ENCODE measurements at places on chromosomes 16 and 17.

GRCh38 chr17:45896803-45897693 lies 2.7 kb downstream of the MAPT start:
- DNase-seq: no peak

DNA sequence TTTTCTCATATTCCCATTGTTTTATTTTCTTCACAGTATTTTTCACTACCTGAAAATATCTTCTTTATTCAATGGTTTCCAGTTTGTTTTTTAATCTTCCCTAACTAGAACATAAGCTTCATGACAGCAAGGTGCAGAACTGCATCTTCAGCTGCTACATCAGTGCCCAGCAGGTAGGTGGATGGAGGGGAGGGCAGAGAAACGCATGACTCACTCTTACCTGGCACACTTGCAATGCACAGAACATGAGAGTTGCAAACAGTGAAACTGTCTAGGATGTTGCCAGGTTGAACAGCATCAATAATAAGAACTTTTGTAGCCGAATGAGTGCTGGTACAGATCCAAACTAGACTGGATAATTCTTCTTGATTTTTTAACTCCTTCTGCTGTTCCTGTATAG lies 127.1 kb downstream of the SPAG9 start:
- peak; percentile 9 for DNase-seq

DNA sequence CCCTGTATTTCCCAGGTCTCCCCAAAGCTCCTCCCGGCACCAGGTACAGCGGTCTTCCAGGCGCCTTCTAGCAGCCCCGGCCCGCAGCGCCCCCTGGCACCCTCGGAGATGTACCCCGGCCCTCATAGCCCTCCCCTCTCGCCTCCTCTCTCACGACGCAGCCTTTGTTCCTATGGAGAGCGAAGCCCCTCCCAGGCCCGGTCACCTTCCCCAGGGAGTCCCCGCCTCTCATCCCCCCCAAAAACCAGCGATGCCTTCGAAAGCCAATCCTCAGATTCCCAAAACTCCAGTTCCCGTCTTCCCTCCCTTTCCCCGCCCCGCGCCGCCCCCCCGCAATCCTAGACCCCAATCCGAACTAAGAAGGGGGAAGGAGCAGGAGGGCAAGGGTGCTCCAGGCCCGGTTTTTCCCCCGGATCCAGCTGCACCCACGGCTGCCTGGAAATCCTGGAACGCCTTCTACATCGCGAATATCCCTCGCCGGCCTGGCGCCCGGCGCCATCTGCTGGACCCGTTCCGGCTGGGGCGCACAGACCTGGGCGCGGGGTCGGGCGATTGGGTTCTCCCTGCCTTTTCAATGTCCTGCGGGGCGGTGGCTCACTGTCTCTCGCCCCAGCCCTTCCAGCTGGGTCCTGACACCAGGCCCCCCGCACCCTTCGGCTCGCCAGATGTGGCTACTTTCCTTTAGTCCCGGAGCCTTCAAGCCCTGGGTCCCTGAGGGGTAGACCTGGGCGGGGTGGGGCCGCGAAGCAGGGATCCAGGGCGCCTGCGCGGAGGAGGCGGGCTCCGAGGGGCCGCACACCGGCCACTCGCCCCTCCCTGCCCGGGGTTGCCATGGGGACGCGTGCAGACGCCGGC lies at the start of gene DNAH2:
Gene DNAH2, plus strand, starts transcription at position 844 of the 855 bp plus-strand sequence. CDS start 1,991 bp downstream, outside the sequence.
- DNase-seq: peak; percentile 90

DNA sequence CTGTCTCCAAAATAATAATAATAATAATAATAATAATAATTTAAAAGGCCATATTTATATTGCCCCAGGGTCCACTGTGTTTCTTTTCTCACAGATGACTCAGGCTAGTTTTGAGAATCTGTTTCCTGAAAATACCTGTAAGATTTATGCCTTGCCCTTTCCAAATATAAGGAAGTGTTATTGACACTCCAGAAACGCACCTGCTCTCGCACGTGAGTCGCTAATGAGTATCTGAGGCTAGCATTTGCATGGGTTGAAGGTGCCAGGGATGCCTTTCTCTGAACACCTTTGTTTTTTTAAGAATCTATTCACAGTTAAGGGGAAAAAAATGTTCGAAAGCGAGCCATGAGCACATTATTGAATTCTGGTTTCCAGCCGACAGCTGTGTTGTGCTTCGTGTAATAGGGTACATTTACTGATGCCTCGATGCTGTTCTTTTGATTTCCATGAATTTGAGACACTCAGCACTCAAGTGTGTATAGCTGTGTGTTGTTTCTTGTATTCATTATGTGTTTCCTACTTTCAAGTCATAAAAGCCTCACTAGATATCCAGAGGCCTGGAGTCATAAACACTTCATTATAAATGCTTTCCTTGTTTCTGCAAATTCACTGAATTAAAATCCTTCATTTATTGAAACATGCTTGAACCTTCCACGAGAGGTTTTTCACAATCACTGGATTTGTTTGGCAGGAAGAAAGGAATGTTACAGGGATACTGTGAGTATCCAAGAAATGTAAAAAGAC lies 45.0 kb upstream of the NOL11 start:
- no peak for DNase-seq

GRCh38 chr17:76278268-76278908 lies 13.2 kb downstream of the UBALD2 start:
- no peak for DNase-seq

DNA sequence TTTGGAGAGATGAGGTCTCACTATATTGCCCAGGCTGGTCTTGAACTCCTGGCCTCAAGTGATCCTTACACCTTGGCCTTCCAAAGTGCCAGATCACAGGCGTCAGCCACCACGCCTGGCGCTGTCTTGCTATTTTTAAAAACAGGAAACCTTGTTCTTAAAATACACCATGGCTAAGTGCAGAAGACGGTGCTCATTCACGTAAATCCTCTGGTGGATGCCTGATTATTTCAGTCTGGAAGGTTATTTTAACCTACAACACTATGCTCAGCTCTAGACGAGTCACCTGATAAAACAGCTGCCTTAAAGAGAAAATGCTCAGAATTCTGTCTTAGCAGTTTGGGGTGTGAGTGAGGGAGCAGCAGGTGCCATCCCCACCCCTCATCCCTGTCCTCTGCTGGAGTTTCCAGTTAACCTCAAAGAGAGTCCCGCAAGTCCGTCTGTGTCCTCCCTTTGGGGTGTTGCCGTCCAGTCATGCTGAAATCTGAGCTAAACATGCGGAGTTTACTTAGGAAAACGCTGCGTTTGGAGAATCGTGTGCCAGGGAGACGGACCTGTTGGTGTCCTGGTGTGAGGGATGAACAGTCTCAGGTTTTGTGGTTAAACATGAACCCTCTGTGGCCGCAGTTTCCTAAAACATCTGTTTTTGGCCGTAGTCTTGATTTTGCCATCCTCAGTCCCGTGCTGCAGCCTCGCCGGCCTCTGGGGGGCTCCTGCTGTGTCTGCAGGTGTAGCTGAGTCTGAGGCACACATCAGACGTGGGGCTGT lies 17.1 kb downstream of the SPG7 start:
- DNase-seq: no peak

All from foreskin keratinocyte (primary cell).